Stimulated activated CD8-positive, alpha-beta memory T cell treated with anti-CD3 and anti-CD28 coated beads, Interleukin-7, amount 100 ng/mL, for 24 hours (primary cell): ENCODE measurements at places on chromosomes 3 and 15.

GRCh38 chr15:67009576-67010569, 55.5 kb upstream of the SMAD3 start:
- DNase-seq = no peak

GRCh38 chr15:75884041-75884440, 19.6 kb upstream of the FBXO22 start:
- DNase-seq = no peak

DNA sequence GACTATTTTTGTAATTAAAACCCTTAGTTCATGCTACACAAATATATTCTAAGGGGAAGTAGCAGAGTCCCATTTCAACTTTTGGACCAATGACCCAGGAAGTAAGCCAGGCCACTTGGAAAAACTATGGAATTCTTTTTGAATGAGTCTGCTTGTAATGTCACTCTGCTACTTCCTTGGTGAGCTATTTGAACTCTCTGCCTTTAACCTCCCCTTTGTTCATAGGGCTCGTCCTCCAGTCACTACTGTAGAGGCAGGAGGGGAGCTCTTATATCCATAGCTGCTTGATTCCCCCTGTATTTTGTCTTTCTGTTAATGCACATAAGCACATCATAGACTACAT, 119.6 kb downstream of the UACA start:
- DNase-seq = no peak

DNA sequence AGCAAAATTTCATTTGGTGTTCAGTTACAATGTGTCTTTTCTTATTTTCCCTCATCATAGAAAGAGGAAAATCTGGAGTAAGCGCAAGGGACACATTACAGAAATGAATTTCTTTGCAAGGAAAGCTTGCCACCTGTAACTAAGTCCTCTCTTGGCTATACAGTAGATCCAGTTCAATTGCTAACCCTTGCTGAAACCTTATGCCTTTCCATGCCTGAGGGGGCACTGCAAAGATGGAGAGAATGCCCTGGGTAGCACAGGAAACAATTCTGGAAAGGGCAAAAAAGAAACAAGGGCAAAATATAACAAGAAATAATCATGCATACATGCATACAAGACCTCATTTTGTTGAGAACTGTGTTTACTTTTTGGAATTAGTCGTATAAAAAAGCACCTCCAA, 4.3 kb downstream of the CADM2 start:
- DNase-seq = no peak

DNA sequence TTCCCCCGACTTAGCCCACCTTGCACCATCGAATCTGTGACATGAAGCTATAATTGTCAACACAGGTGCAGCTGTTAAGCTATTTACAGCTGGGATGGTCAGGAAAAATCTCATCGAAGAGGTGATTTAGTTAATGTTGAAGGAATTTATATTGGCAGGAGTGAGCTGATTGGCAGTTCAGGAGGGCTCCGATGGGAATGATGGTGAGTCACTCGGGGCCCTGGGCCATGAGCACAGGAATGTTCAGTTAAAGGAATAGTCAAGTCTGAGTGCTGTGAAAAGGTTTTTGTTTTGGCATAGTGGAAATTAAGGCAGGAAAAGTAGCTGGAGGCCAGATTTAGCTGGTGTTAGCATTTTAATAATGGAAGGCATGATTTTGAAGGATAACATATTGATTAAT, 95.7 kb downstream of the OXSM start:
- DNase-seq = no peak

GRCh38 chr15:30065025-30065801, 17.5 kb upstream of the GOLGA8J start:
- DNase-seq = no peak

GRCh38 chr3:14345496-14346150, 56.8 kb upstream of the SLC6A6 start:
- DNase-seq = no peak

- no peak for DNase-seq
Observed at GRCh38 chr3:122094125-122094524, 39.0 kb downstream of the CD86 start.

GRCh38 chr3:71641674-71642073, 58.1 kb upstream of the FOXP1 start:
- no peak for DNase-seq

DNA sequence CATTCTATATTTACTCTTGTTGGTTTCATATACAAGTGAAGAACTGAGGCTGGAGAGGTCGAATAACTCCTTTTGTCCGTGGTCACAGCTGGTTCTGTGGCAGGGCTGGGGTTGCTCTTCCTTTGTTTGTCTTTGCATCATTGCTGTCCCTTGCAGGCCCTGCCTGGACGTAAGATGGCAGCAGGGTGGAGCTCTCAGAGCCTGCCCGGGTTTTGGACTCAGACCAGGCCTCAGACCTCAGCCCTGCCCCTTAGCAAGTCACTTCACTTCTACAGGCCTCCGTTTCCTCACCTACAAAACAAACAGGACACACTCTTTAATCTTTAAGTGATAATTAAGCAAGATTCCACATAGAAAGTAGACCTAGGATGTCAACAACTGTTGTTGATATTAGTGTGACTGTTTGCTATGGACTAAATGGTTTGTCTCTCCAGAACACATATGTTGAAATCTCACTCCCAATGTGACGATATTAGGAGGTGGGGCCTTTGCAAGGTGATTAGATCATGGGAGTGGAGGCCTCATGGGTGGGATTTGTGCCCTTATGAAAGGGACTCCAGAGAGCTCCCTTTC, 65.6 kb upstream of the PLXNA1 start:
- no peak for DNase-seq
